Thoracic aorta (tissue), 2 donors: ENCODE measurements at places on chromosomes 3 and 15.

- H3K27ac ChIP-seq = no peak overlapping the region
- DNase-seq = no peak
- H3K4me3 ChIP-seq = no peak overlapping the region
- peaks cover 10% of the 10 kb centered on the region for H3K36me3 ChIP-seq
- peaks cover 13% of the 10 kb centered on the region for H3K4me1 ChIP-seq
Measured at GRCh38 chr3:37730825-37731224, 130.9 kb upstream of the CTDSPL start.

- H3K4me1 ChIP-seq = no peaks in the 10 kb centered on the region
- no peak for DNase-seq
- H3K27ac ChIP-seq = no peak overlapping the region
- H3K4me3 ChIP-seq = no peak overlapping the region
- H3K27me3 ChIP-seq = no peaks in the 10 kb centered on the region
- no peaks in the 10 kb centered on the region for H3K36me3 ChIP-seq
Measured at GRCh38 chr3:117479095-117479494, 769.5 kb downstream of the TUSC7 start.

DNA sequence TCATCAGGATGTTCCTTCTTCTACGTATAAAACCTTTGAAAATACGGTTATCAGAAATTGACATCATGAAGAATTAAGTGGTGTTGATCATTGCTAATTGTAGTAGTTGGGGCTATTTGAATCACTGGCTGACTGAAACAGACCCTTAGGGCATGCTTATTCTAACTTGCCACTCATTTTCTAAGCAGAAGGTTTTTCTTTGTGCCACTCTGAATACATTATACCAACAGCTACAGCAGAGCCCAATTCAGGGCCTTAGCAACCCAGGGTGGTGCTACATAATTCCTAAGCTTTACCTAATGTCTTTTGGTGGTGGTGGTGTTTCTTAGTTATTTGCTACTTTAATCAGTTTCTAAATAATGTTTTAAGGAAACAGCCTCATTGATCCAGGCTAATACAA is 524.2 kb downstream of the NLGN1 start:
- no peaks in the 10 kb centered on the region for H3K36me3 ChIP-seq
- H3K27me3 ChIP-seq = no peaks in the 10 kb centered on the region
- DNase-seq = no peak
- no peak overlapping the region for H3K27ac ChIP-seq

DNA sequence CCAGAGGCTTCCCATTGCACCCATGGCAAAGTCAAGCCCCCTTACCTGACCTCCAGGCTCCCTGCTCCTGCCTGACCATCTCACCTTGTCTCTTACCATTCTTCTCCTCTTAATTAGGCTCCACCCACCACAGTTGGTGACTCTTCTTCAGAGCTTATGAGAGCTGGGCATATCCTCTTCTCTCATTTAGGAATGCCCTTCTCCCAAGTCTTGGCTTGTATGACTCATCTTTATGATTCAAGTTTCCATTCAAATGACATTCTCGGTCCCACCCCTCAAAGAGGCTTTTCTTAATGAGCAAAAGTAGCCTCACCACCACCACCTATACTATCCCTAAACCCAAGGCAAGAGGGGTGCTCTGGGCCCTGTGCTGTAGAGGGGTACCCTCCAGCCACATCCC is 55.3 kb upstream of the NUDT16 start:
- no peak overlapping the region for H3K27ac ChIP-seq
- no peaks in the 10 kb centered on the region for H3K27me3 ChIP-seq
- no peaks in the 10 kb centered on the region for H3K36me3 ChIP-seq
- H3K4me3 ChIP-seq = no peak overlapping the region
- H3K4me1 ChIP-seq = no peaks in the 10 kb centered on the region

DNA sequence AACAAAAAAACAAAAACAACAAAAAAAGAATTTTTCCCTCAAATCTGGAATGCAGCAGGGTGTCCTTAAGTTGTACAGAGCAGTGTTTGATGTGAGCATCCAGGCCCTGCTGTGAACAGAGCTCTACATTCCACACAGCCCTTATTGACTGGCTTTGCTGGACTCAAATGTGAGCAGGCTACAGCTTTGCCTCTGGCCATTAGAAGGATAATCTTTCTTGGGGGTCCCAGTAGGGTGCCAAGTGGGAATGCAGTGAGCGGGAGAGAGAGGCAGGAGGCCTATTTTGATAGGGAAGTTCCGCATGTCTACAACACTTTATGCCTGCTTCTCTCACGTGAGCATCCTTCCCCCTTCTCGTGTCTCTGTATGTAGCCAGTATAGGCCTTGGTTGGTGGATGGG is 34.4 kb upstream of the TPRG1 start:
- no peak overlapping the region for H3K4me3 ChIP-seq
- no peaks in the 10 kb centered on the region for H3K27me3 ChIP-seq
- no peaks in the 10 kb centered on the region for H3K36me3 ChIP-seq
- H3K4me1 ChIP-seq = no peaks in the 10 kb centered on the region

DNA sequence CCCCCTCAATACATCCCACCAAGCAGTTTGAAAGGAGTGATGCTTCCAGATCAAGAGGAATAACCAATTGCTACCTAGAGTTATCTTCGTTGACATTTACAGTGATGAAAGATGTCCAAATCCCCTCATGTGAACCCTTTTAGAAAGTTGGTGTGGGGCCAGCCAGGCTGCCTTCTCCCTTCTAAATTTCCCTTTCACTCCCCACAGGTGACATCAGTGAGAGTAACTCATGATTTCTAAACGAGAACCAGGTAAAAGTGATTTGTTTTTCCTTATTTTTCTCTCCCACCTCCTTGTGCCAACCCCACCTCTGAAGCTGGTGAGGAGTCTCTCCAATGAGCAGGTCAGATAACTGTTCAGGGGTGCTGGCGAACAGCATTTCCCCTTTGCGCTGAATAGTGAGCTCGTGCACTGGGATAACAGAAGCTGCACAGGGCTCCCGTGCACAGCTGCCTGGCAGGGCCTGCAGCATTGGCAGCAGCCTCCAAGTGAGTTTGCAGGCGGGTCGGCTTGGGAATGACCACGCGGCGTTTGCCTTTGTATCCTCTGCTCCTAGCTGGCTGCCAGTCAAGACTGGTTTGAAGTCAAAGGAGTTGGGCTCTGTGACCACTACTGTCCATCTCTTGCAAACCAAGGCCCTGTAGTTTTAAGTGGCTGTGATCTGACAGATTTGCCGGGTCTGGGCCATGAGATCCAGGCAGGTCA is 70.2 kb upstream of the CORO2B start:
- no peak overlapping the region for H3K27ac ChIP-seq
- H3K27me3 ChIP-seq = no peaks in the 10 kb centered on the region
- no peak overlapping the region for H3K4me3 ChIP-seq
- peaks cover 27% of the 10 kb centered on the region for H3K4me1 ChIP-seq
- no peak for DNase-seq

- DNase-seq = no peak
- no peak overlapping the region for H3K27ac ChIP-seq
- H3K36me3 ChIP-seq = no peaks in the 10 kb centered on the region
- H3K27me3 ChIP-seq = no peaks in the 10 kb centered on the region
- no peaks in the 10 kb centered on the region for H3K4me1 ChIP-seq
- H3K4me3 ChIP-seq = no peak overlapping the region
Measured at GRCh38 chr3:195613468-195614069, 29.8 kb upstream of the APOD start.

GRCh38 chr15:68025835-68026424 is 28.2 kb upstream of the PIAS1 start:
- no peaks in the 10 kb centered on the region for H3K36me3 ChIP-seq
- no peak overlapping the region for H3K27ac ChIP-seq
- no peaks in the 10 kb centered on the region for H3K4me1 ChIP-seq
- no peak for DNase-seq
- no peaks in the 10 kb centered on the region for H3K27me3 ChIP-seq
- H3K4me3 ChIP-seq = no peak overlapping the region

- no peak overlapping the region for H3K4me3 ChIP-seq
- H3K4me1 ChIP-seq = peaks cover 48% of the 10 kb centered on the region
- DNase-seq = no peak
- H3K27me3 ChIP-seq = no peaks in the 10 kb centered on the region
- H3K36me3 ChIP-seq = no peaks in the 10 kb centered on the region
- H3K27ac ChIP-seq = no peak overlapping the region
Measured at GRCh38 chr3:72262736-72263135, 477.8 kb upstream of the PROK2 start.

DNA sequence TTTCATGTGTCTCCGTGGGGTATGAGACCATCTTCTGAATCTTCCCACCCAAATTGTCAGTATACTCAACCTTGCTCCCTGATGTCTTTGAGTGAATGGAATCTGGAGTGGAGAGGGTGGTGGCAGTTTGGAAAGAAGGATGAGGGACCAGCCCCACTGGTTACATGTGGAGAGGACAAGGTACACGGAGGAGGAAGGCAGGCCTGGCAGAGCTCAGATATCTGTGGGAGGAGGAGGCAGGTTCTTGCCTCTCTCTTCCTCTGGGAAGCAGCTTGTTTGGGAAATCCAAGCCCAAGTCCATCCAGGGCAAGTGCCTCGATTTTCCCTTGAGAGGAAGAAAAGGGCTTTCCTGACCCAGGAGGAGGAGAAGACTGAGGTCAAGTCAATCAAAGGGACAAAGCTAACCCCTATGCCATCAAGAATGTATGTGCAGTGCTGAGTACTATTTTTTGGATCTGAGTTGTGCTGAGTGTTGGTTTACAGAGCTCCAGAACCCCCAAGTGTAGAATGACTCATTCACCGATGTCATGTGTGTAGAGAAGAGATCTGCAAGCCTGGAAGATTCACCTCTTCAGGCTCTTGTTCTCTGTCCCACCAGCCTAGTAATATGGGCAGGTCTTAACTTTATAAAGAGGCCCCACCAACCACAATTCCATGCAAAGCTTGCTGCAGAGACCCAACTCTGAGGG is 19.8 kb upstream of the LOXL1 start:
- no peak overlapping the region for H3K27ac ChIP-seq
- no peak for DNase-seq
- H3K4me3 ChIP-seq = no peak overlapping the region
